ENCODE measurements at places on chromosomes 6 and 20.

DNA sequence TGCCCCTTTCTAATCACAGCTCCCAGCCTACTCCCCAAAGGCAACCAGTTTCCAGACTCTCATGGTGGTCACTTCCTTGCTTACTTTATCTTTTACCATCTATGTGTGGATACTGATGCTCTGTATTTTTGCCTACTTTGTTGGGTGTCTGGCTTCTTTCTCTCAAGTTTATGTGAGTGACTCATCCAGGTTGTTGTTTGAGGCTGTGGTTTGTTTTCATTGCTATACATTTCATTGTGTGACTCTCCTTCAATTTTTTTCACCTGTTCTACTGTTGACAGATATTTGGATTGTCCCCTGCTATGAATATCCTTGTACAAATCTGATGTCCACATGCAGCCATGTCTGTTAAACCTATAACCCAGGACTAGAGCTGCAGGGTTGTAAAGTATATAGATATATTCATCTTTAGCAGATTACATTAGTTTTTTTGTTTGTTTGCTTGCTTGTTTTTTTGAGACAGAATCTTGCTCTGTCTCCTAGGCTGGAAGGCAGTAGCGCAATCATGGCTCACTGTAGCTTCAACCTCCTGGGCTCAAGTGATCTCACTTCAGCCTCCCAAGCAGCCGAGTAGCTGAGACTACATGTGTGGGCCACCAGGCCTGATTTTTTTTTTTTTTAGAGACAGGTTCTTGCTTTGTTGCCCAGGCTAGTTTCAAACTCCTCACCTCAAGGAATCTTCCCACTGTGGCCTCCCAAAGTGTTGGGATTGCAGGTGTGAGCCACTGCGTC lies 72.9 kb upstream of the EEF1E1 start:
- no peak for DNase-seq

- no peak for DNase-seq
Measured at GRCh38 chr6:105807905-105808304, 278.2 kb upstream of the PRDM1 start.

GRCh38 chr6:27472182-27472616 lies 706 bp downstream of the ZNF184 start:
- DNase-seq = peak; percentile 80

GRCh38 chr6:135633573-135633972 lies 136.0 kb upstream of the AHI1 start:
- no peak for DNase-seq

- no peak for DNase-seq
Measured at GRCh38 chr6:139708337-139709199, 334.1 kb upstream of the CITED2 start.

GRCh38 chr20:19583532-19584175 lies 174.4 kb upstream of the RIN2 start:
- DNase-seq = peak; percentile 72

- no peak for DNase-seq
Measured at GRCh38 chr20:17608701-17609497, 39.0 kb downstream of the DSTN start.

- DNase-seq = no peak
Measured at GRCh38 chr6:154901876-154902552, 93.1 kb upstream of the TIAM2 start.

GRCh38 chr6:114955363-114955762 lies 612.5 kb upstream of the HS3ST5 start:
- DNase-seq = no peak

- no peak for DNase-seq
Measured at GRCh38 chr6:85116475-85116874, 333.4 kb upstream of the NT5E start.

GRCh38 chr20:37945091-37945547 lies 42.2 kb downstream of the VSTM2L start:
- DNase-seq = peak; percentile 59

GRCh38 chr20:25290646-25291431 lies 43.0 kb downstream of the PYGB start:
- no peak for DNase-seq

DNA sequence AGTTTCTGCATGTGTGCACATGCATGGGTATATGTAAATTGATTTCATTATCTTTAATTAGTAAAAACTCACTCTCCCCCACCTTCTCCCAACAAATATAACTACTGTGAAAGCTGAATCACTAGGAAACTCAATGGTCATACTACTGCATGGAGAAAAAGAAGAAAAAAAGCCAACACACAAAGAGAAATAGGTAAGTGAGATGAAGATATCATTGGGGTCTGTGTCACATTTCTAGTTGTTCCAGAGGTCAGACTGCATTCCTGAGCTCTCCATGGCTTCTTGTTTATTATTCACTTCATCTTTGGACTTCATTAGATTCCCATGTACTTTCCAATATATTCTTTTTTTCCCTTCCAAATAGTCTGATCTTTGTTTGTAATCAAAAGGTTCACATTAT lies 98.2 kb downstream of the PTPRK start:
- no peak for DNase-seq

DNA sequence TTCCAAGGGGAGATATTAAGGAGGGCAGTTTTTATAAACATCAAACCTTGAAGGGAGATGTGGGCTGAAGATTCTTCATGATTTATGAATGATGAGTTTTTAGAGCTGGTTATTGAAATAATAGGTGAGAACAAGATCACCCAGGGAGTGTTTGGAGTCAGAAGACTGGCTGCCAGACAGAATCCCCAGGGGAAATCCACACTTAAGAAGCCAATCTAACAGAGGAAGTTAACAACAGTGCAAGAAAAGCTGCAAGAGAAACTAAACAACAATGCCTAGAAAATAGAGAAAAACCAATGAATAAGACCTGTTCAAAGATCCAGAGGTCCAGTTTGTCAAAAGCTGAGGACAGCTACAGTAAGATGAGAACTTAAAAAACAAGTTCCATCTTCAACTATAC lies 167.9 kb upstream of the MAN1A1 start:
- DNase-seq = no peak

DNA sequence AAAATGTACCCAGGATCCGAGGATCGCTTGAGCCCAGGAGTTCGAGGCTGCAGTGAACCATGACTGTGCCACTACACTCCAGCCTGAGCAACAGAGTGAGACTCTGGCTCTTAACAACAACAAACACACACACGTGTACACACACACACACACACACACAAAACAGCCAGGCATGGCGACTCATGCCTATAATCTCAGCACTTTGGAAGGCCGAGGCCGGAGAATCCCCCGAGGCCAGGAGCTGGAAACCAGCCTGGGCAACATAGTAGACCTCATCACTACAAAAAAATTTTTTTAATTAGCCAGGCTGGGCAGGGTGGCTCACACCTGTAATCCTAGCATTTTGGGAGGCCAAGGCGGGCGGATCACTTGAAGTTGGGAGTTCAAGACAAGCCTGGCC lies 23.3 kb upstream of the ARFGEF2 start:
- no peak for DNase-seq

DNA sequence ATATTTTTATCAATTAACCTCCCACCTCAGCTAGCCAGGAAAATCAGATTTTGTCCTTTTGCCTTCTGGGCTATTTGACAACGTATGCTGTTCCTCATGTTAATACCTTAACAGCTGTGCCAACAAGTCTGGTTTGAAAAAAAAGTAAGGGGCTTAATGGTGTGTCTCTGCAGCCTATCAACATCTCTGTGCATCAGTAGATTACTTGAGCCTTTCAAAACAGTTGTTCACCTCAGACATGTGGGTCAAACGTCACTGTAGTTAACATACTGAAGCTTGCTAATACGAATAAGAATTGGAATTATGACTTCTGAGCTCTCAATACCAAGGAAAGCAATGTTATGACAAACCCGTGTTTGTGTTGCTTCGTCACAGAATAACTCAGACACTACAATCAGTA lies 23.0 kb downstream of the CEP57L1 start:
- no peak for DNase-seq

GRCh38 chr6:35023091-35024000 lies 117.8 kb downstream of the TCP11 start:
- no peak for DNase-seq
